Stimulated activated CD4-positive, alpha-beta T cell treated with anti-CD3 and anti-CD28 coated beads, Interleukin-1b, Interleukin-23, amount 100 ng/mL, for 4 hours (primary cell): ENCODE measurements at places on chromosomes 2 and 18.

- DNase-seq = no peak
These were observed 97.6 kb downstream of the SPTBN1 start for GRCh38 chr2:54553775-54554174.

DNA sequence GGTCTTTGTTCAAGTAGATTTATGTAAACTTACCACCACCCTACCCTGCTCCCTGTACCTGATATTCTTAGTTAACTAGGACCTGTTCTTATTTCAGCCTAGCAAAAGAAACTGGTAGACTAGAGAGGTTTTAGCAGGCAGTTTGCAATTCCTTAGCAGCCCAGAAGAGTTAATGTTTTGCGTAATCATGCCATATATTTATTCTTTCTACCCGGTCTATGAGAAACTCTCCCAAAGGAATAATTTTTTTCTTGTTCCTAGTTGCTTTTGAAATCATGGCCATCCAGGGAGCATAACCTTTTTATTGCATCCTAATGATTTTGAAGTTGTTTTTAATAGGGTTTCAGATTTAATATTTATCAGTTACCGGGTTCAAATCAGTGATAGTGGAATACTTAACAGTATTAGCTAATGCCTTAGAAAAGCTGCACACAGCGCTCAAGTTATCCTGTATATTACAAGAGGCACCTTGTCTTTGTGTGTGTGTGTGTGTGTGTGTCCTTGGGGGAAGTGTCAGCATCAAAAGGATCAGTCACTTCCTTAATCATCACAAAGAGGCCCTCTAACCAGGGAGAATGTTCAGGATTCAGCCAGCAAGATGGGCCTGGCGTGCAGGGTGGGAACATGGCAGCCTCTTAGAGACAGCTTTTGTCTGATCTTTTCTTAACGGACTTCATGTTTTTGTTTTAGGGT, 52.9 kb downstream of the CABLES1 start:
- DNase-seq = no peak

GRCh38 chr2:99715956-99716355, 226.1 kb upstream of the REV1 start:
- no peak for DNase-seq

DNA sequence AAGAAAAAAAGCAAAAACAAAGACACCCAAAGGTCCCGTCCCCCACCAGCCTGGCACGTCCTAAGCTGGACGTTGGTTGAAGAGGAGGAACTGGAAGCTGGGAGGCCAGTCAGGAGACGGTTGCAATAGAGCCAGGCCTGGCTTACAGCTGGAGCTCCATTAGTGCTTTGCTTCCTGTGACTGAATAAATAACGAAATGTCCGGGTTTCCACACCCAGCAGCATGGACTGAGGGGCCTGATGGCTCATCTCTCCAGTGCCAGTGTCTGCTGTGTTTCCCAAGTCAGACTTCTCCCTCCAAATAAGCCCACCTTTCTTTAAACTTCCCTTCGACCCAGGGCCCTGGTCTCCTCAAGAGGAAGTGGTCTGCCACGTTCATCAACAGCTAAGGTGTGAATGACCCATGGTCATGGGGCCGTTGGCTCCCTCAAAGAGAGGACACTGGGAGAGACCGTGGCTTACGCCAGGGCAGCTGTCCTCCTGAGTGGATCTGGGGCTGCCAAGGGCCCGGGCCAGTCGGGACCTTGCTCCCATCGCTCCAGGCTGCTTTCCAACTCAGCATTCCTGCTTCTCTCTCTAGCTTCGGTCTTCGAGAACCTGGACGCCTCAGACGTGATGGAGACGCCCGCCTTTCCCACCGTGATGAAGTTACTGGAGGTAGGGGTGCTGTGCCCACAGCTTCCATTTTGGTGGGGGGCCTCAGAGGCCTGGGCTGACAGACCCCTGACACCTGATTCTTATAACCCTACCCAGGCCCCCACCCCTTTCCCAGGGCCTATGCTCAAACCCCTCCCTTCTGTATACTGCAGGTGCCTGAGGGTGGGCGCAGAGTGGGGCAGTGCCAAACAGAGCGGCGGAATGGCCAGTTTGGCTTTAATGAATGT, 44.9 kb downstream of the MYO7B start:
- no peak for DNase-seq

GRCh38 chr2:42819160-42819559, 26.8 kb upstream of the HAAO start:
- DNase-seq = no peak

DNA sequence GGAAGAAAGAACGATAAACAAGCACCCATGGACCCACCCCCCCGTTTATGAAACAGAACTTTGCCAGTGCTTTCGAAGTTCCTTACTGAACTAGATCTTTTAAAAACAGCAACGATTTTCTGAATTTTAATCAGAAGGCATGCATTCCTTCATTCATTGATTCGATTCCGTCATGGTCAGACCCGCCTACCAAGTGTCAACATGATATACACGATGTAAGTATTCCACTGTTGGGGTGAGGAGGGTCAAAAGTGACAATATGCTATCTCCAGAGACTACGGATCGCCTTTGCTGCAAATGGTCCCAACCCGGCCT, 316 bp upstream of the FMNL2 start:
- no peak for DNase-seq

- DNase-seq = no peak
These were observed 71.7 kb downstream of the SMAD7 start for GRCh38 chr18:48879008-48879431.

DNA sequence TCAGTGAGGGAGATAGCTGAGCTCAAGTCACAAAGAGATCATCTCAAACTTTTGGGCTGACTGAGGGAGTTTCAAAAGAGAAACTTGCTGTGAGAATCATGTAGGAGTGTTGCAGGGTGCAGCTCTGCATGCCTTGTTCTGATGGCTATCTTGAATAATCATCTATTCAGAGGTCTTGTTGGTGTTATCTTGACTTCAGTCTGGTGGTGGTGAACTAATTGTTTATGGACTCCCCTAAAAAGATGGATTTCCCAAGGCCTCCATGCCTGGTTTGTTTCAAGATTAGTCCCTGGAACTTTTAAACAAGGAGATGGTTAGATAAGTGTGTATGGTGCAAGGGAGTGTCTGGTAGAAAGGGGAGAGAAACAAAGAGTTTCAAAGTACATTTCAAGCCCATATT, 29.8 kb downstream of the SLC39A6 start:
- DNase-seq = no peak

DNA sequence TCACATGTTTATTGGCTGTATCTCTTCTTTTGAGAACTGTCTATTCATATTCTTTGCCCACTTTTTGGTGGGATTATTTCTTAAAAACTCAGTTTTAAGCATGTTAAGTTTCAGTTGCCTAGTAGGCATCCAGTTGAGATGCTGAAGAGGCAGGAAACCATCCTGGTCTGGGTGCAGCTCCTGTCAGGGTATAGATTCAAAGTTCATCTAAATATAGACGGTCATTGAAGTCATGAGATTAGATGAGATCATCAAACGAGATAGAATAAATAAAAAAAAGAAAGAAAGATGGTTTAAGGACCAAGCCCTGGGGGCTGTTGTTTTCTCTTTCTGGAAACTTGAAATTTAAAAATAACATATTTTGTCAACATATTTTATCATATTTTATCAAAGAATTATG, 9.2 kb upstream of the DNAH7 start:
- no peak for DNase-seq

GRCh38 chr2:172415157-172415864, 12.1 kb upstream of the ITGA6 start:
- no peak for DNase-seq

- no peak for DNase-seq
These were observed 6.3 kb upstream of the CCNT2 start for GRCh38 chr2:134912361-134912760.

DNA sequence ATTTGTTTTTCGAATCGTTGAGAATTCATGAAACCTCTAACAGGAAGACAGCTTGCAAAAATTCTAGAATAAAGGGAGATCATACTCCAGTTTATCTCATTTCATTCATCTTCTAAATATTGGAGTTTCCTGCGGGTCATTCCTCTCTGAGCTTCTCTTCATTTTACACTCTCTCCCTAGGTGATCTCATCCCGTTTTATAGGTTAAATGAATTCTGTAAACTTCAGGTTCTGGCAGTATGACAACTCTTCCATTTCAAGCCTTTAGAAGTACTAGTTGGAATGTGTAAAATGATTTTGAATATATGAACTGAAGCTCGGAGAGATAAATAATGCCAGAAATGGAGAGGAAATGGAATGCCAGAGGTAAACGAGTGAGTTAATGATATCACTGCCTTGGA, 312.4 kb downstream of the METTL4 start:
- DNase-seq = no peak

- DNase-seq = no peak
These were observed 254.9 kb downstream of the NDUFA10 start for GRCh38 chr2:239770246-239770639.

- no peak for DNase-seq
These were observed 68.6 kb downstream of the PLEKHM3 start for GRCh38 chr2:207956771-207957170.

DNA sequence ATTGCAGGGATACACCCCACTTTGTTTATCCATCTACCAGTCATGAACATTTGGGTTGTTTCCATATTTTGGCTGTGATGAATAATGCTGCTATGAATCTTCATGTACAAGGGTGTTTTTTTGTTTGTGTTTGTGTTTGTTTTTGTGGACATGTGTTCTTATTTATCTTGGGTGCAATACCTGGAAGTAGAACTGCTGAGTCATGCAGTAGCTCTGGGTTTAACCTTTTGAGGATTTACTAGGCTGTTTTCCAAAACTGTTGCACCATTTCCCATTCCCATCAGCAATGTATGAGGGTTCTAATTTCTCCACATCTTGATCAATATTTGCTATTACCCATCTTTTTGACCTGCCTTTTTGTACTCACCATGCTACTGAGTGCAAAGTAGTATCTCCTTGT, 140.0 kb upstream of the CYP1B1 start:
- no peak for DNase-seq

DNA sequence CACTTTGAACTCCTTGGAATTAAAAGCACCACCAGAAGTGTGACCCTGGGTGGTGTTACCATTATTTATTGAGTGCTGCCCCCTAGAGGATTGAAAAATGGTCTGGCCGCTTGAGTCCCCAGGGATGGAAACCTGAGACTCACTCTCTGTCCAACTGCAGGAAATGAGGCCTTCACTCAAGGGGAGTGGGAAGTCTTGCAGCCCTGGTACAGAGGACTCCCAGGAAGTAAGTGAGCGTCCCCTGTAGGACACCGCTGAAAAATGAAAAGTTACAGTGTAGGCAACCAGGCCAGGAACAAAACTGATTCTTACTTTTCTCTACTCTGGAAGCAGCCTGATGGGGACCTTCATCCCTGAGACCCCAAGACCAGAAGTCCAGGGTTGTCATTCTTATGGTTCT, 2.2 kb upstream of the NRP2 start:
- no peak for DNase-seq

GRCh38 chr2:7539760-7540159, 622.5 kb downstream of the RNF144A start:
- no peak for DNase-seq

DNA sequence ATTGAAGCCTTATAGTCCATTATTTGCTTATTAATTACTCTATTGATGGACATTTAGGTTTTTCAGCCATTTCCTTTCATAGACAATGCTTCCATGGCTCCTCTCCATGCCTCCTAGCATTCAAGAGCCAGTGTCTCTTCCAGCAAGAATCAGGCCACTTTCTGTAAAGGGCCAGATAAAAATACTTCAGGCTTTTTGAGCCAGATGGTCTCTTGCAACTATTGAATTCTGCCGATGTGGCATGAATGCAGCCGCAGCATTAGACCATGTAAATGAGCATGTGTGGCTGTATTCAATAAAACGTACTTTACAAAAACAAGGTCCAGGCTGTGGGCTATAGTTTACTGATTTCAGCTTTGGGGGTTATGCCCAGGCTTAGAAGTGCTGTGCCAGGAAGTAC, 38.5 kb downstream of the TRAF3IP1 start:
- DNase-seq = no peak

- DNase-seq = no peak
These were observed 2.4 kb upstream of the CHST10 start for GRCh38 chr2:100419915-100420314.

DNA sequence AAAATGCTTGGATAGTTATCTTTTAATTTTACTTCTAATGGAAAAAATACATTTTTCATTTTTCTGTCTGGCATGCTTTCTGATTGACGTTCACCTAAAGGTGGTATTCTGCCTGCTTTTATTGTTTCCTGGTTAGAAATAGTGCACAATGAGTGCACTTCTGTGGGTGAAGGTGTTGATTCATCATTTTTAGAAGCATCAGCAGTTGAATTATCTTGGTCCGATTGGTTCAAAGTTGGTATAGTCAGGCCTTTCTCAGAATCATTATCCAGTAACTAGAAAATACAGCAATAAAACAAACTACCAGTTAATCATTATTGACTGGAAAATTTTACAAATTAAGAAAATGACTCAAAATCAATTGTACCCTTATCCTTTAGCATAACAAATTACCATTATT, 84.5 kb downstream of the STRADB start:
- DNase-seq = no peak

DNA sequence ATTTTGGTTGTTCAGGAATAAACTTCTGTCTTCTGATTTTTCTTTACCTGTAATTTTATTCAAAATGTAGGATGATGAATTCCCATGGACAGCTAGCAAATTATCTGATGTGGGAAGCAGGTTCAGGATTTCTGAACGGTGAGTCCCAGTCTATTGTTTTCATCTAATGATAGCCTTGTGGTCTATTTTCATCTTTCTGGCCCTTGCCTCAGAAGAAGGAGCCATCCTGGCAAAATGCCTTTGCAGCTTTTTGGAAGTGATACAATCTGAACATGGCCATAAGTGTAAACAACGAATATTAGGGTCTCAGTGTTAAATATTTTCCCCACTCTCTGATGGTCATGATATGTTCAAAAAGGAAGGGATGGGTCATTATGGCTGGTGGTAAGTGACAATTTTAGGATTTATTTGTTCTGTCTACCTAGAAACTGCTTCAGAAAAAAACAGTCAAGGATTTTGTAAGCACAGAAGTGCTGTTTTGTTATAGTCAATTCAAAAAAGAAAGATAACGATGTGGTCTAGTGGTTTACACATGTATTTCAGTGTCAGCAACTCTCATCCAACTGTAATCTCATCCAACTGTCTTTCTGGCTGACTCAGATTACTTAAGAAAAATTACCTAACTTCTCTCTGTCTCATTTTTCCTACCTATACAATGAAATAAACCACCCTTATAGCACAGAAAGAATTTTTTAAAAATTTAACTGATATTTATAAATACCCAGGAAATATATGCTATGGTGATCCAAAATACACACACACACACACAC, 272.6 kb upstream of the ERBB4 start:
- DNase-seq = no peak

- no peak for DNase-seq
These were observed 55.4 kb downstream of the UXS1 start for GRCh38 chr2:106138543-106139237.

- no peak for DNase-seq
These were observed 102.9 kb downstream of the NFATC1 start for GRCh38 chr18:79498662-79499061.
